ENCODE measurements at places on chromosomes 12 and 14.

GRCh38 chr12:73308079-73308478, 1035.9 kb downstream of the TRHDE start:
- DNase-seq = no peak

GRCh38 chr14:24309538-24310264, at the start of gene LTB4R2:
LTB4R2 (plus strand) TSS chr14:24310140; CDS start chr14:24310665, 525 bp downstream.
- DNase-seq = no peak

DNA sequence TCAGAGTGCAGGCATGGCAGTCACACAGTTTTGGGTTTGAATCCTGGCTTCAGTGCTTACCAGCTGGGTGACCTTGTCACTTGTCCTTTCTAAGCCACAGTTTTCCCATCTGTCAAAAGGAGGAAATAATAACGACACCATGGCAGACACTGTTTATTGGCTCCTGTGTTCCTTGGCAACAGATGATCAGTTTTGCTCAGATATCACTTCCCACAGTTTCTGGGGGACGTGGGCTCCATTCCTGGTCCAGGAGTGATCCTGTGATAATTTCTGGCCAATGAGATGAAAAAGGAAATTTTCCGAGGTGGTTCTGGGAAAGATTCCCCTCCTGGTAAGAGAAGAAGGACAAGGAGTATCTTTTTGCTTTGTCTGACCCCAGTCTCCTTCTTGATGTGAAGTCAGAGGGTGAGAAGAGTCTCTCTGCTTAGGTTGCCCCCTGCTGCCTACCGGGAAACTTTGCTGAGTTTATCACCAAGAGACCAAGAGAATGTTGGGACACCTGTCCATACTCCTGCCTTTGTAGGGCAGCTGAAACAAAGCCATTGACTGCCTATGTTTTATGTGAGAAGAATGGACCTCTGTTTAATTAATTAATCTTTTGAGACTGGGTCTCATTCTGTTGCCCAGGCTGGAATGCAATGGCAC, 178.9 kb upstream of the NRXN3 start:
- DNase-seq = no peak

GRCh38 chr14:27427796-27428195, 830.0 kb upstream of the NOVA1 start:
- DNase-seq = no peak

GRCh38 chr14:62031504-62031903, 269.3 kb downstream of the SNAPC1 start:
- DNase-seq = no peak

DNA sequence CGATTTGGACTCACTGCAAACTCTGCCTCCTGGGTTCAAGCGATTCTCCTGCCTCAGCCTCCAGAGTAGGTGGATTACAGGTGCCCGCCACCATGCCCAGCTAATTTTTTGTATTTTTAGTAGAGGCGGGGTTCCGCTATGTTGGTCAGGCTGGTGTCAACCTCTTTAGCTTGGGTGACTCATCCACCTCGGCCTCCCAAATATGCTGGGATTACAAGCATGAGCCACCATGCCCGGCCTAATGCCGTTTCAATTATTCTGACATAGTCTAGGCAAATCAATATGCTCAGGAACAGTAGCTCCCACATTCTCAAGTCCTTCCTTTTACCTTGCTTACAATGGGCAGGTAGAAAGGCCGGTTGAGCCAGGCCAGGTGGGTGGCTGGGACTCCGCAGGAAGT, 82.0 kb upstream of the EEA1 start:
- DNase-seq = no peak

GRCh38 chr12:75505706-75506312, 5.6 kb downstream of the KRR1 start:
- DNase-seq = no peak

DNA sequence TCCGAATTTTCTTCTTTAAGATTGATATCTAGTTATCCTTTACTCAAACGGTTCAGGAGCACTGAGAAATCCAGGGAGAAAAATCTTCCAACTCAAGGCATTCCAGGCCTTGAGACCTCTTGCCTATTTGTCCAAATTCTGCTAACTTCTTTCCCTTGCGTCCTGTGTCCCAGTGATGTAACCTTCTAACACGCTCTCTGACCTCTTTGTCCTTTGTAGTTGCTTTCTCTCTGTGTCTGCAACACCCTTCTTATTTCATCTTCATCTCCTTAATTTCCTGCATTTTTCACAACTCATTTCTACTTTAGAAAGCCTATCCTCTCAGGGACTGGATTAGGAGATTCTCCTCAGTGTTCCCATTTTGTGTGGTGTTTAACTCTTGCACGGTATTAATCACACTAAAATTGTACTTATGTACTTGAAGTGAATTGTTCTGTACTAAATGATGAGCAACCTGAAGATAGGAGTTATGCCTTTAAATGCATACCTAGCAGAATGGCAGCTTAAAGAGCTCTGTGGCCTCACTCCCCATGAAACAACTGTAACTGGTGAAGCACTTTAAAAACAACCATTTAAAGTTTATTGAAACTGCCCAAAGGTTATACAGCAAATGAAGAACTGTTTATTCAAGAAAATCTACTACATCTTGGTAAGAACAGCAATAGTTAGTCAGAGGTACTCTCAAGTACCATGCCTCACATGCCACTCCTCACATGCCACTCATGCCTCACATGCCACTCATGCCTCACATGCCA, 7.4 kb upstream of the SNAPC1 start:
- no peak for DNase-seq

DNA sequence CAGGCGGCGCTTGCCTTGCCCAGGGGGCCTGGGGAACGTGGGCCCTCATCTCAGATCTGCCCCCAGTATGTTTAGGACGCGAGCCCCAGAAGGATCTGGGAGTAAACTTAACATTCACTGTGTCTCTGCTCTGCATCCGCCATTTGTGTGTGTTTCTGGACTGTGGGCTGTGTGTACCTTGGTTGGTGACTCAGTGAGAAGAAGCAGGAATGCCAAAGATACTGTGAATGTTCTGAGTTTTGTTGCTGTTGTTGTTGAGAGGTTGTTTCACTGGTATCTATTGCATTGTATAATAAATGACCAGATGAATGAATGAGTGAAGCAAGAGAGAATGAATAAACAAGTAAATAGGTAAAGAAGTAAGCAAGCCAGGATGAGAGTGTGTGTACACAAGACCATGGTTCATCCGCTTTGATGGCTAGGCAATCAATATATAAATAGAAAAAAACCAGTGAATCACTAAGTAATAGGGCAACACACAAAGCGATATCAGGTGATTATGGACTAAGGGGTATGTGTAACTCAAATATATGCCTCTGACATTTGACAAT, 20.5 kb downstream of the MEG3 start:
- DNase-seq = no peak

DNA sequence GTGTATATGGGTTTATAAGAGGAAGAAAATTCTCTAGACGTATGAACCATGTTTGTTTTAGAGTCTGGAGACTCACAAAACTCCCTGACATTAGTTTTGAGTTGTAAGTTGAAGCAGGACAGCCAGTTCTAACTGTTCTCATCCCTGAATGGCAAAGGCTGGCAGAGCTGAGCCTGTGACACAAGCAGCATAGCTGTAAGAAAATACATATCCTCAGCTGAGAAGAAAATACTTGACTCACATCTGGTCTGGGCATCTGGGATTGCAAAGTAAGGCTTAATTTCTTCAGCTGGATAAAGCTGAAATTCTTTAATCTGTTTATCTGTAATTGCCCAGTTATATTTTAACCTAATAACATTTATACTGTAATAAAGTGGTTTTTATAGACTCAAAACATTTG, 156.3 kb downstream of the PELI2 start:
- no peak for DNase-seq

DNA sequence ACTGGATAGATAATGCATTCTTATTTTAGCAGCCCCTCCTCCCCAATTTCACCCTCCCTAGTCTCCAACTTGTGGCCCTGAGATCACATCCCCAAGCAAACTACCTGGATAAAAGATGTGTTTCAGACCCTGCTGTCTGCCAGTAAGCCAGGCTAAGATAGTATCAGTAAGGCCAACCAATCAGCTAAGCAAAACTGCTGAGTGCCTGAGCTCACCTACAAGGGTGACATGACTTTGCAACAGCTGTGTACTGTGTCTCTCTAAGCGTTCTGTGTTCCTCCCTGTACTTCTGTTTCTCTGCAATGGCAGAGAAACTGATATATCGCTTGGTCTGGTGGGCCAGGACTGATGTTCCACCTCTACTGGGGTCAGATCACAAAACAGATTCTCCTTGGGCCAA, 224.9 kb downstream of the BTG1 start:
- DNase-seq = no peak

DNA sequence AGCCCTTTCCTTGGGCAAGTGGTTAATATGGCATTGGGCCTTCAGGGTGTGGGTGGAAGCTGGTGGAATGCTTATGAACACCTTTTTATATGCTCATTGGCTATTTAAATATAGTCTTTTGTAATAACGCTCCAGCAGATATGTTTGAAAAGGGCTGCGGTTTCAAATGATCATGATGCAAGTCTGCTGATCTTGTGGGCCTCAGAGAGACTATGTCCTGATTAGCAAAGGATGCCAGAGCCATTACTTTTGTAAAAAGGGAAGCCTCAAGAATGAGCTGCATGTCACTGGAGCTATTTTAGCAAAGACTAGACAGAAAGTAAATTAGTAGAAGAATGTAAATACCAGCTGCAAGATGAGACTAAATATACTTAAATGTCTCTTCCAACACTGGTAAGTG, 200.5 kb downstream of the GXYLT1 start:
- DNase-seq = no peak

DNA sequence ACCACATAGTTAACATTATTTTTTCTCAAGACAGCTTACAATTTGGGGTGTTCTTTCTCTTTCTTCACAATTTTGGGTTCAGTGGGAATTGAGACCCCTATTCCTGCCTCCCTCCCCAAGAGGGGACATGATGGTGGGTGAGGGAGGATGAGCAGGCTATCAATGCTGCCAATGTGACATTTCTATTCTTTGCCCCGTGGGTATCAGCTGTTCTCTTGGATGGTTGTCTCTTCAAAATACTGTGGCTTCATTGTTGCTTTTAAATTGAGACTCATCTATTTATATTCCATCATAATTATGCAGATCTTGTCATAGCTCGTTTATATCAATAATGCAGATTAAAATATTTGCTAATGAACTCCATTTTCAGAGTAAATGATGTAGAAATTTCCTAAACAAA, 56.5 kb upstream of the ANO4 start:
- no peak for DNase-seq

DNA sequence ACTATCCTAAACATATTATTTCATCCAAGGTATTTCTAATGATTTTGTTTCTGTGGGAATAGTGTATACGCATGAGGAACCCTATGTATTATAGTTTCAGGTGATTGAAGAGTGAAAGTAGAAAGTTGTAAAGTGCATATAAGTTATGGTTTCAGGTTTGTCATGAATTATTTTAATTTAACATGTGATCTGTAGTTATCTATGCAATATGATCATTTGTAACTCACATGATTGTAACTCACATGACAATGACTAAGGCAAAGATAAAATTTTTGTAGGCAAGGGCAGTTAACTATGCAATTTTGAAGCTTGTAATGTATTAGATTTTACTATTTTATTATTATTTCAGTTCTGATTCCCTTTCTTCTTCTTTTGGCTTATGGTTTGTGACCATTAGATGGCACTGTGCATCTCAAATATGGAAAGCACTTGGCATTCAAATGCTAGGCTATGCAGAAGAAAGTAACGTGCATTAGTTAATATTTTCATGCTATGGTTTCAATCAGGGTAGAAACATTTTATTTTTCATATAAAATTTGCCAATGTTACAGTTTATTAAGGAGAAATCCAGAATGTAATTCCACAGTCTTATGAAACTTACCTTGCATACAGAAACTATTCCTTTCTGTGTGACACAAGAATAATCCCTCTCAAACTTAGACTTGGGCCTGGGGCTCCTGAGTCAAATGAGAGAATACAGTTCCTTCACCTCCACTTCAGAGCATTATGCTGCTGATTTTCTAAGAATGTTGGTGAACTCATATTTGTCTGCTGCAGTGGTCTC, 15.8 kb upstream of the TMEM30B start:
- DNase-seq = no peak

GRCh38 chr12:107436376-107436775, 249.2 kb upstream of the PWP1 start:
- no peak for DNase-seq

DNA sequence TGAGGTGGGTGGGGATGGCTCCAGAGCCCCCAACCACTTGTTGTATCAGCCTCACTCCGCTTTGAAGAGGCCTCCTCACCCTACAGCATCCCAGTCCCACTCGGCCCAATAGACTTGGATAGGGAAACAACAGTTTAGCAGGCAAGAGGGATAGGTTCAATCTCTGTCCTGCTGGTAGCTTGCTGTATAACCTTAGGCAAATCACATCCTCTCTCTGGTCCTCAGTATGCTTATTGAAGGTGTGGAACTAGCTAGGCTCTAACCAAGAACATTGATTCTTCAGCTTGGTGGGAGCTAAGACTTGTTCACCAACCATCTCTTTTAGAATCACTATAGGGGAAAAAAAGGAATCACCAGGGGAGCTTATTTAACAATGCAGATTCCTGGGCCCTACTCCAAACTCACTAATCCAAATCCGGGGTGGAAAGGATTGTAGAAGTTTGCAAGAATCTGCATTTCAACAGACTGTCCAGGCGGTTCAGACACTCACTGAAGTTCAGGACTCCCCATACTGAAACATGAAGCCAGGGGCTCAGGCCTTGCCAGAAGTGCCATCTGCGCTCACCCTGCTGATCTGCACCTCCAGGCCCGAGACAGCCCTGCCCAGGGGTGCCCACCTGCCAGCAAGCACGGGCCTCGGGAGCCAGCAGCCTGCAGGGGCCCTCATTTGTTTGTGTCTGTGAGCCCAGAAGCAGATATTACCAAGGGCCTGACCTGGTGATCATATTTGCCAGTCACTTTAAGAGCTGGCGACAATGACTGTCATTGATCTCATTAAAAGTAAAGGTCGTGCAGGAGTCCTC, 113.0 kb downstream of the ADCK1 start:
- no peak for DNase-seq
